ENCODE measurements at places on chromosomes 2 and 18.

- no peak for DNase-seq
Measured at GRCh38 chr18:10230072-10230471, 224.4 kb upstream of the APCDD1 start.

DNA sequence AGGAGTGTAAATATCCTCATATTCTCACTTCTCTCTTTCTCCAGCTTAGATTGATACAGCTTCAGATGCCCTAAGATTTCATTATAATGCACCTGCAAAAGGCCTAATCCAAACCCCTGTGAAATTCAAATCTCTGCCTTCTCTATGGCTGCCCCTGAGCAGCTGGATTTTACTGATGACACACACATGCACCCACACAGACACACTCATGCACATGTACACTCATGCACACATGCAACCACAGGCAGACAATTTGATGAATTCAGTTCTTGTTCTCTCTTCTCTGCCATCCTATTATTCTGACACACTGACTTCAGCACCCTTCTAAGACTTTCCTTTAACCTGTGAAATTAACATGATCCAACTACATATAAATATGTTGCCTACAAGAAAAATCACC lies 563.2 kb downstream of the RNF144A start:
- no peak for DNase-seq

DNA sequence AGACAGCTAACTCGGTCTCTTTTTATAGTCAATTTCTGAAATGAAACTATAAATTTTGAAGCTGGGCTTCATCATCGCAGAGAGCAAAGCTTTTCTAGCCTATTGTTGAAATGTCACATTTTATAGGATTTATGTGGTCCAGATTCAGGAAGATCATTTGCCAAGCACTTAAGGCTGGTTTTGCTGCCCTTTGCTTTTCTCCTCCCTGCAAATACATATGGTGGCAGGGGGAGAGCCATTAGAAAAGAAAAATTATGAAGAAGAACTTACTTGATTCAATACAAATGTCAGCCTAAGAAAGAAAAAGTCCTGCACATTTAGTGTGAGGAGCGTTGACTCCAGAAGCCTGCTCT lies 206.9 kb upstream of the NRP2 start:
- DNase-seq: no peak

GRCh38 chr2:212078103-212078502 lies 460.5 kb downstream of the ERBB4 start:
- DNase-seq: no peak

DNA sequence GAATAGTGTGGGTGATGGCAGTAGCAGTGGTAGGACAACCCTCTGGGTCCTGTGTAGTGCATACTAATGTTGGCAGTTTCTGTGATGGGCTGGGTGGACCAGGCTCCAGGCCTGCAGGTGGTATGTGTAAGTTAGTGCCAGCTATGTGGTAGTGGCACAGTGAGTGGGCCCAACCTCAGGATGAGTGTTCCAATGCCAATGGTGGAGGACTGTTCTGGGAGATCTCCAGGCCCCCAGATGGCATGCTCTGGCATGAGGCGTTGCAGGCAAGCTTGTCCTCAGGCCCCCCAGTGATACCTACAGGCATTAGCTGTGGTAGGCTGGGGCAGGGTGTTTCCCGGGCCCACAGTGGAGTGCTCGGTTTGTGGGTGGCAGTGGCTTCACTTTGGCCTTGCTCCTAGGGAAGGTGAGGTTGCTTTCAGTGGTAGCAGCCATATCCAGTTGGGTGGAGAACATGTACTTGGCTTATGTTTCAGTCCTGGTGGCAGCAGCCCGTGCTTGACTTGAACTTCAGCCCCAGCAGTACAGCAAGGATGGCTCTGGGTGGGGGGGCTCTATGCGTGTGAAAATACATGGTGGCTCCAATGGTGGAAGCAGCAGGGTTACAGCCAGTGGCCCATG lies 32.4 kb downstream of the TEX51 start:
- DNase-seq: no peak

GRCh38 chr2:17311771-17312511 lies 206.3 kb downstream of the RAD51AP2 start:
- no peak for DNase-seq

DNA sequence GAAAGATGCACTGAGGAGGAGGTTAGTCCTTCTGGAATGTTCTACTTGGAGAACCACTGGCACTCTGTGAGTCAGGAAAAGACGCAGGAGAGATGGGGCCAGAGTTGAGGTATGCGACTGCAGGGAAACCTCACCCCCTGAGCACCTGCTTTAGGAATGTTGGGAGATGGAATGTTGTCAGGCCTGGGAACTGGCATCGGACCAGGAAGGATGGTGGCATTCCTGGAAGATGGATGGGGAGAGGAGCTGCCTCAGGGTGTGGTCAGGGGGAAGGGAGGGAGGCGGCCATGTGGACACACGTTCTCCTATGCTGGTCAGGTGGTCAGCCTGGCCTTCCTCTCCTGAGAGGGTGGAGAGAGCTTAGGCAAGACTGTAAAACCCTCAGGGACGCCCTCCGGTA lies 146.3 kb downstream of the CELF4 start:
- no peak for DNase-seq

- no peak for DNase-seq
Measured at GRCh38 chr2:25421820-25422411, 80.2 kb upstream of the DNMT3A start.

GRCh38 chr18:35917043-35917442 lies 55.4 kb upstream of the RMP24 start:
- no peak for DNase-seq

DNA sequence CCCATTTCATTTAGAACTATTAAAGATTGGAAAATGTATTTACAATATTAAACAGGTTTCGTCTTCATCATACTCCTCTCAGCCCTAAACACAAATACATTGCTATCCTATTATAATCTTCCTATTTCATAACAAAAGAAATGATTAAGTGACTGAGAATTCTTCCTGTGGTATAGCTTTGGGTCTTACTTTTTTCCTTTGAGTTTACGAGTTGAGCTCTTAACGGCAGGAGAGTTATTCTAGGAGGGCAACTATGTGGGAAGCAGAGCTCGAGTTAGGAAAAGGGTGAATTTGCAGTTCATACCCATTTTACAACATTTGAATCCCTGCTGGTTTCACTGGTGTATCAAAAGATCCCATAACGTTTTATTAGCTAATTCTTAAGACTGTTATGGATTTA lies 105.0 kb downstream of the FIGN start:
- no peak for DNase-seq

- no peak for DNase-seq
Measured at GRCh38 chr18:8167026-8167425, 442.2 kb upstream of the RAB12 start.

GRCh38 chr18:28034567-28034966 lies 142.4 kb downstream of the CDH2 start:
- no peak for DNase-seq

DNA sequence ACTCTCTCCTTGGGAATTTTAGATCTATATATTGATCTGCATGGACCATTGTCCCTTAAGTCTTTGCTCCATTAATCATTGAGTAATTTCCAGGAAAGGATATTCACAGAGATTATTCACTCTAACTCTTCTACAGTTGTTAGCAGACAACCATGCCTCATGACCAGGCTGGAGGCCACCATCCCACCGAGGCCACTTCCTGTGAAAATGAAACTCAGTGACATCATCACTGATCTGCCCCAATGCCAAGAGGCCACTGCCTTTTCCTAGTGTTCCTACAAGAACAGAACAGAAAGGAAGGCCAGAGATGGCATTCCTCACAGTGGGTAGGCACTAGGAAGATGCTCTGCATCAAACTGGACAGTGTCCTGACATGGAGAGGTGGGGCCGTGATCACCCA lies 161.3 kb downstream of the DTNA start:
- DNase-seq: no peak

- peak; percentile 96 for DNase-seq
Measured at GRCh38 chr2:241443486-241444223, 64.7 kb downstream of the STK25 start.

- no peak for DNase-seq
Measured at GRCh38 chr2:29700560-29700959, 220.8 kb downstream of the ALK start.

DNA sequence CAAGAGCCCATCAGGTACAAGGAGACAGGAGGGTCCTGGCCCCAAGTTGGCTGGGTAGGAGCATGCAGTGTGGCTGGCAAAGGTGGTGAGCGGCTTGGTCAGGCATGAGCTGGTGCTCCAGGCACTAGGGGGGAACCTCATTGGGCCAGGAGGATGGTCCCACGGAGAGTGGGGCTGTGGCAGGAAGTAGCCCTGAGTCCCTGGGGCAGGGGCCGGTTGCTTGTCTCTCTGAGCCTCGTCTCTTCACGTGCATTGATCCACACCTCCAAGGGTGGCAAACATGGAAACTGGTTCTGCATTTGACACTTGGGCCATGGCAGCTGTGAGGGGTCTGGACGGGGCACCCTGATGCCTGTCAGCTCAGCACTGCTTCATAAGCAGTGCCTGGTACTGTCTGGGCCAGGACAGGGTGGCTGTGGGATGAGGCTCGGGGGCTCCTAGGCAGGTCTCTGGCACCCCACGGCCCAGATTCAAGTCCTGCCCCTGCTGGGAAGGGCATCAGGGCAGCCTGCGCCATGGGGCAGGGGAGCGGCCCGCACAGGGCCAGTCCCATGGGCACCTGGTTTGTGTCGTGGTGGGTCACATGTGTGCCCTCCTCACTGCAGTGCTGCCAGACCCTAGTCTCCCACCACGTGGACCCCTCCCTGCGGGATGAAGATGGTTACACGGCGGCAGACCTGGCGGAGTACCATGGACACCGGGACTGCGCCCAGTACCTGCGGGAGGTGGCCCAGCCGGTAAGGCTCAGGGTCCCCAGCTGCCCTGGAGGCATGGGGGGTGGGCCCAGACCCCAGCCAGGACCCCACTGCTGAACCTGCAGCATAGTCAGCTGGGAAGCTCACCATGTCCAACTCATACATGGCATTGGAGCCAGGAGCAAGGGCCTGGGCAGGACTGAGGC lies 16.4 kb downstream of the ESPNL start:
- DNase-seq: no peak

DNA sequence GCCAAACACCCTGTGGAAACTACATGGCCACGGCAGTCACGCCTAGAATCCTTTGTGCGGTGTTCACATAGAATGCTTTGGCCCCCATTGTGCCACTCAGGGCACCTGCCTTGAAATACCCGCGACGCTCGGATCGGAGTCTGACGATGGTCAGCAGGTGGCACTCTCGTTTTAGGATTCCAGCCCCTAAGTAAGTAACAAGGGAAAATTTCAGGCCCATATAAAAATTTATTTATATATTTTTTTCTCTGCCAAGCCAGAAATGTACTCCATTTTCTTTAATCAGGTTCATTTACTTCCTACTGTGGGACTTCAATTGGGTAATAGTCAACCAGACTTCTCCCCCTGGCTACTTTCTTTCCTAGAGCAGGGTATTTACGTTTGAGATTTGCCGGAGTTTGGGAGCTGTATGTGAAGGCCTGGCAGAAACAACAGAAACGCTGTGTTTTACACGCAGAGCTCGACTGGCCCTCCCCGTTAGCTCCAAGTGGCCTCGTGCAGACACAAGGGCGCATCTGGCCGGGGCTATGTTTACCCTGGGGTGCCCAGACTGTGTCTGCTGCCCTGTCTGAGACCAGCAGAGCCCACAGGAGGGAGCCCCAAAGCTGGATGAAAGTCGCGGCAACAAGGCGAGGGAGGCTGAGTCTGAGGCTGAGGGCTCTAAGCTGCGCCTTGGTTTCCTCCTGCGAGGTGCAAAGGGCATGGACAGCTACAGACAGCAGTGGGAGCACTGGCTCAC lies 41.6 kb downstream of the LRRC30 start:
- DNase-seq: no peak

DNA sequence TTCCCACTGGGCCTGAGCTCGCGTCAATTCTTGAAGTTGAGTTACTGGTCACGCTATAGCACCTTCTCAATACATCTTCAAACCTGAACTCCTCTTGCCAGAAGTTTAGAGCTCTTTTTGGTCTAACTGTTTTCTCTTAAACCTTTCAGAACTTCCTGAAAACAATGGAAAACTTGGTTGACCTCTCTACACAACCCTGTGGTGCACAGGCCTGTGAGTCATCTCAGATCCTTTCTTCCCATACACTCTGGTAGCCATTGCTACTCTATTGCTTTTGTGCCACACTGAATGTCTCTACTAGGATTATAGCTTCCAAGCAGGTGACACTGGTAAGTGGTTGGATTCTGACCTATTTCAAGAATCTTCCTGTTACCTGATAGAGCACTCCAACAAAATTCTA lies 321.5 kb upstream of the FSIP2 start:
- no peak for DNase-seq

GRCh38 chr2:130878316-130878715 lies 41.6 kb downstream of the ARHGEF4 start:
- no peak for DNase-seq

GRCh38 chr2:172437419-172438341 lies 10.3 kb downstream of the ITGA6 start:
- no peak for DNase-seq

GRCh38 chr18:805755-806110 lies 6.3 kb downstream of the YES1 start:
- DNase-seq: no peak

- DNase-seq: peak; percentile 10
Measured at GRCh38 chr2:25521665-25522387, 151.6 kb downstream of the DTNB start.

DNA sequence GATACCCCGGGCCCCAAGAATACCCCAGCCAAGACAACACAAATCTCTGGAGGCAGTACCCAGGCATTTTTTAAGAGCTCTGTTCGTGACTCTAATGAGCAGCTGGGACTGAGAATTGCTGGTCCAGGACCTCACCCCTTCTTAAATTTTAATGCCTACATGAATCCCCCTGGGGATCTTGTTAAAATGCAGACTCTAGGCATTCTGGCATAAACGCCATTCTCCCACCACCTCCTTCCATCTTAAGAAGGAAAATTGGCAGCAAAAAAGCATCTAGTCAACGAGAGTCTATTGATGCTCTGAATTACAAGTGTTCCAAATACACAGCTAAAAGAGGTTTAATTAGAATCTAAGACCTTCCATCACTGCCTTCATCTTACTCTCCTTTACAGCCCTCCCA lies 5.0 kb downstream of the CHST10 start:
- DNase-seq: no peak

DNA sequence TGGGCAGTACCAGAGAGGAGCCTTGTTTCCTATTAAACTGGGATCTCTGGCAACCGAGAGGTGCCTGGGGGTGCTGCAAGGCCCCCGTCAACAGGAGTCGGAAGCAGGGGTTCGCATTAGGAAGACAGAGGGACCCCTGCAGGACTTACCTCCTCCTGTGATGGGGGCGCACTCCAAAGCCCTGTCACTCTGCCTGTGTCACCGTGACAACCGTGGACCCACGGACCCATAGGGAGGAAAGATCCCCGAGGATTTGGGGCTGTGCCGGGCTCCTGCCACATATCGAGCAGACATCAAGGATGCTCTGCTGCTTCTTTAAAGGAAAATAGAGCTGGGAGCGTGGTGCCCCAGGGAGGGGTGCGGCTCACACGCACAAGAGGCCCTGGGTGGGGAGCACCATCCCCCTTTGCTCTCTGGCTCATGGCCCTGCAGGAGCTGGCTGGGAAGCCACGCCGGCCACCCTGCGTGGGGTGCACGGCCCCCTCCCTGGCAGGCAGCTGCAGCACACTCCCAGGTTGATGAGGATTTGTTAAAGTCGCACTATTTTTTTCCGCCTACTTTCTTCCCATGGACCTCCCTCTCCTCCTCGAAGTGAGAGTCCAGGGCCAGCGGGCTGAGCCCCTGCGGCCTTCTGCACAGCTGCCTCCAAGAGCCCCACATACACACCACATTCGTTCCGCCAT lies 167.5 kb downstream of the TWIST2 start:
- DNase-seq: no peak

GRCh38 chr2:62458206-62458641 lies 47.8 kb downstream of the TMEM17 start:
- no peak for DNase-seq
